ENCODE measurements at places on chromosomes 13 and 19.

DNA sequence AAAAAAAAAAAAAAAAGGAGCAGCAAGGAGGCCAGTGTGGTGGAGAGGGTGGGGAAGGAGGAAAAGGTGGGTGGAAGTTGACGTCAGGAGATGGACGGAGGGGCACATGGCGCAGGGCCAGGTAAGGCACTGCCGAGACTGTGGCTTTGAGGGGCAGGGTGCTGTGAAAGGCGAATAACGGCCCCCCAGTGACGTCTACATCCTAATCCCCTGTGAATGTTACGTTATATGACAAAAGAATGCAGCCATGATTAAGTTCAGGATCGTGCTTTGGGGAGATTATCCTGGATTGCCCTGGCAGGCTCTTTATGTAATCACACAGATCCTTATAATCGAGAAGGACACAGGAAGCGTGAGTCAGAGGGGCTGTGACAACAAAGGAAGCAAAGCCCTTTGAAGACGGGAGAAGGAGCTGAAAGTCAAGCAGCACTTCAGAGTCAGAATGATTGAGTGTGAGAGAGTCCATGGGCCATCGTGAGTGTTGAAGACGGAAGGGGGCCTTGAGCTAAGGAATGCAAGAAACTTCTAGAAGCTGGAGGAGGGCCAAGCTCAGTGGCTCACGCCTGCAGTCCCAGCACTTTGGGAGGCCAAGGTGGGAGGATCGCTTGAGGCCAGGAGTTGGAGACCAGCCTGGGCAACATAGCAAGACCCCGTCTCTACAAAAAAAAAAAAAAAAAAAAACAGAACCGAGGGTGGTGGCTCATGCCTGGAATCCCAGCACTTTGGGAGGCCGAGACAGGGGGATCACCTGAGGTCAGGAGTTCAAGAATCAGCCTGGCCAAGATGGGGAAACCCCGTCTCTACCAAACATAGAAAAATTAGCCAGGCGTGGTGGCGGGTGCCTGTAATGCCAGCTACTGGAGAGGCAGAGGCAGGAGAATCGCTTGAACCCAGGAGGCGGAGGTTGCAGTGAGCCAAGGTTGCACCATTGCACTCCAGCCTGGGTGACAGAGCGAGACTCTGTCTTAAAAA, 13.8 kb upstream of the CEACAM16 start:
- DNase-seq, result peak; percentile 96

GRCh38 chr13:46378411-46378810, 8.6 kb downstream of the RUBCNL start:
- no peak for DNase-seq

- no peak for DNase-seq
These were observed 353.1 kb downstream of the ENOX1 start for GRCh38 chr13:43433691-43434141.

- peak; percentile 15 for DNase-seq
These were observed 626.1 kb downstream of the DACH1 start for GRCh38 chr13:71240911-71241310.

DNA sequence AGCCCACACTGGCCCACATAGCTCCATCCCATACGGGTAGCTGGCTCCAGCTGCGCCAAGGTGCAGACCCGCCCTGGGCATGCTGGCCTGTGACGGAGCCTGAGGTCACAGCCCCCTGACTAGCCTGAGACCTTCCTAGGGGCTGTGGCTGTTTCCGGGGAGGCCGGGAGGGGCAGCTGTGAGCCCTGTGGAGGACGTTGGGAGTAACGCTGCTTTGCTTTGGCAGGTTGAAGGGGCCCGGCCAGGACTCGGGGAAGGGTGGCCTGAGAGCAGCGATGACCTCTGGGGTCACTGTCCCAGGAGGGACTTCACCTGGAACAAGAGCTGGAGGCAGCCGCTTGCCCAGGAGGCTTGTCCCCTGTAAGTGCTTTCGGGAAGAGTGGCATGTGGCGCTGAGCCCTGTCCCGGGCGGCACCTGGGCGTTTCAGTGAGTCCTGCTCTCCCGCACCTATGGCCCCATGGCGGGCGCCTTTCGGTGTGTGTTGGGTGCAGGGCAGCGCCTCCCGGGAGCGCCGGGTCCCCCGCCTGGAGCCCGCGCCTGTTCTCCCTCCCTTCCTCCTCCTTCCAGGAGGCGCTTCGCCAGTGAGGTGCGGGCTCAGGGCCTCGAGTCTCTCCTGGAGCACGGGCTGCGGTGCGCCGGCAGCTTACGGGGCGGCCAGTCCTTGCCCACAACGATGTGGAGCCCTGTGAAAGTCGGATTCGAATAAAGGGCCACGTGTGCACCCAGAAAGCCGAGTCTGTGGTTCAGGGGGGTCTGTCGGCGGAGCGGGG, 1.1 kb upstream of the FAM174C start:
- DNase-seq, result no peak

GRCh38 chr13:59391696-59392095, 772.0 kb downstream of the DIAPH3 start:
- DNase-seq, result peak; percentile 68

- peak; percentile 8 for DNase-seq
These were observed 5.5 kb upstream of the LILRA6 start for GRCh38 chr19:54248016-54248601.

DNA sequence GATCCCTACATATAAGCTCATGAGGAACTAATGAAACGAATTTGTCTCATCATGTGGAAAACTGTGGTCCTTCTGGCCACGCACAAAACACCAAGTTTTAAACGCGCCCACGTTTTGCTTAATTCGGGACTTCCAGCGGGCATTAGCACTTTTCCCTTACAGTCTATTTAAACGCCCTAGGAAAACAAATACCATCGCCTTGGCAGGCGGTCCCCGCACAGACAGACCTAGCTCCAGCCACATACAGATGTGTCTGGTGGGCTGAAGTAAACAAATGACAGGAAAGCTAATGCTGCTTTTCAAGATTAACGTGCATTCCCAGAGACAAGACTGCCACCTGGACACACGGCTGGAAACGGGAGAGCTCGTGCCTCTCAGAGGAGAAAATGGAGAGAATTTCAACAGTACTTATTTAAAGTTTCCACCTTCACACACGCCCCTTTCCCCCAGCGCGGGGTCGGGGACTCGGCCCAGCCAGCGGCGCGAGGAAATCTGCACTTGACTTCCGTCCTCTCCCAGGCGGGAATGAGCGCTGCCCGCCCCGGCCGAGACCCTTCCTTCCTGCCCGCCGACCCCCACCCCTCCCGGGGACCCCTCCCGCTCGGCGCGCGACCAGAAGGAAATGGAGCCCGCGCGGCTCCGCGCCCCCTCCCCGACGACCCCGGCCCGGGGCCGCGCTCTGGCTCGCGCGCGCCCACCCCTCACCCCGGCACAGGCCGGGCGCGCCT, 931 bp downstream of the USP12 start:
- DNase-seq, result peak; percentile 26

DNA sequence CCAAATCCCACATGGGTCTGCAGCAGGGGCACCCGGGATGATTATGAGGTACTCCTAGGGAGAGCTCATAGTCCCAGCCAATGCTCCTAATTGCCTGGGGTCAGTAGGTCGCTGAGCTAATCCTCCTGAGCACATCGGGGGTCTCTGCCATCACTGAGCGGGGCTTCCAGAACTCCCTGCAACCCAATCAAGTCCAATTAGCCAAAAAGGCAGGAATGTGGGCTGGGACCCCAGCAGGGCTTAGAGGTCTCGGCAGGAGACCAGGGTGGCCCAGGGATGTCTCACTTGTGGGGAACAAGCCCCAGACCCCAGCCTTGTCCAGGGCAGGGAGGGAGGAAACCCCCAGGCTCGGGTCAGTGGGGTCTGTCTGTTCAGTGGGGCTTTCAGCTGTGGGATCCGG, 17.1 kb upstream of the CPAMD8 start:
- no peak for DNase-seq

DNA sequence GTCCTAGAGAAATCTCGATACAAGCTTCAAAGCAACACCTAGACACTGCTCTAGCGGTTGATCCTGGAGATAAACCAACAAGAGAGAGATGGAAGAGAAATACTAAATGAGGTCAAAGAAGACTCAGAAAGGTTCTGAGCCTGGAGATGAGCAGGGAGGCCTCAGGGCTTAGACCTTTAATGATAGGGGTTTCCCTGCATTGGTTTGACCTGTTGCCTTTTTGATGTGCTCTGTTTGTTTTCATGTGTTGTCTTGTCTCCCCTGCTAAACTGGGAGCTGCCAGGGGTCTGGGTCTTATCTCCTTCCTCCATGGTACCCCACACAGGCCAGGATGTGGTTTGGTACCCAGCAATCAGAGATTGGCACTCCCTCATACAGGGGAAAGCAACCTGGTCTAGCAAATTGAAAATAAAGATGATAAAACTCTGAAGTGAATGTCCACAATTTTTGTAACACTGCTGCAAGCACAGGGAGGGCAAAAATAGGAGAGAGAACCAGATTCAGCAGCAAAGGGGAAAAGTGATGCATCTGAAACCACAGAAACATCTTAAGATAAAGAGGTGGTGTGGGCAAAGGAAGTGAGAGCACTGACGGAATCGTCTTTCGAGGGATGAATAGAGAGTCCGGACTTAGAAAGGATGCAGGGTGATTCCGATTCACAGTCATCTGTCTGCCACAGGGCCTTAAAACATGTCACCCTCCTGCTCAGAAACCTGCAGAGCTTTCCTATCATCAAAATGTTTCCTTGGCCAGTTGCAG, 3.5 kb downstream of the FFAR2 start:
- no peak for DNase-seq

- DNase-seq, result peak; percentile 86
These were observed 15.2 kb downstream of the TPT1 start for GRCh38 chr13:45325806-45326205.

DNA sequence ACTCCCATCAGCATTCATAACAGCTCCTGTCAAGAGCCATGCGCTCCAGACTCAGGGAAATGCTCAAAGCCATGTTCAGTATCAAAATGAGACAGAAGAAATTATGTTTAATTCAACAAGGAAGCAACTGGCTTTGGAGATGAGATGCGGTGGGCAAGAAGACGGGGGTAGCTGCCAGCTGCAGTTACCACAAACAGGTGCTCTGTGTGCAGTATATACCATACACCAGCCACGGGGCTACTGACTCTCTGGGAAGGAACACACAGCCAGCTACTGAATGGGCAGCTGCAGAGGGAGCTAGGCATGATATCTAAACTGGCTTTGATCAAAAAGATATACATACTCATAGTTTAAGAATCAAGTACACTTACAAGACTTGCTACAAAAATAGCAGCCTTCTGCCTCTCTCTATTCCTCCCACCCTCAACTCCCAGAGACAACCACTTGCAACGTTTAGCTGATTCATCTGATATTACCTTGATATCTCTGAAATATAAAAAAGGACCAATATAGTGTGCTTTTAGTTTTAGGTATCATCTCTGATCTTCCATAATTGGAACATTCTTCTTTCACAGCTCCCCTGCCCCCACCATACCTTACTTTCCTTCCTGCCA, 593.0 kb downstream of the UQCRFS1 start:
- no peak for DNase-seq

GRCh38 chr13:20159646-20160305, 1.1 kb downstream of the GJA3 start:
- DNase-seq, result peak; percentile 27

DNA sequence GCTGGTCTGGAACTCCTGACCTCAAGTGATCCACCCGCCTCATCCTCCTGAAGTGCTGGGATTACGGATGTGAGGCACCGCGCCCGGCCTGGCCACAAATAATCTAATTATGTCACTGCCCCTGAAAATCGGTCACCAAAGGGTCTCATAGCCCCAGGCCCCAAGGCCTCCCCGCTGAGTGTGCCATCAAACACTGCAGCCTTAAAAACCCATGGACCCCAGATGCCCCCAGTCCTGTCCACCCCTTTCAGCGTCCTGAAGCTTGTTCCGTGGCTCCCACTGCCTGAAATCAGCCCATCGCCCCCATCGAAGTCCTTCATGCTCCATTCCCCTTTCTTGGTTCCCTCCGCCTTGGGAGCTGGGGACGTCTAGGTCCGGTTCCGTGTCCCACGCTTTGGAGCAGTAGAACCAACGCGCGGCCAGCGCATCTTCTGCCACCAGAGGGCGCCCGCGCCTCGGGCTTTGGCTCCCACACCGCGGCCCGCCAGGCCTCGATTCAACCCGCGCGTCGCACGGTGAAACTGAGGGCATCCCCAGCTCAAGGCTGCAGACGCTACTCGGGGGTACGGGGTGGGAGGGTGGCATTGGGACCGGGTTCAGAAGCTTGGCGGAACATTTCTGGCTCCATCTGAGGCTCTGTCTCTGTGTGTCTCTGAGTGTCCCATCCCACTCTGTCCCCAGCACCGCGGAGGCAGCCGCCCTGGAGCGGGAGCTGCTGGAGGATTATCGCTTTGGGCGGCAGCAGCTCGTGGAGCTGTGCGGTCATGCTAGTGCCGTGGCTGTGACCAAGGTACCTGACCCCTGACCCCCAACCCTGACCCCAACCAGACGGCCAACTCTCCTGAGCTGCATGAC, 3.5 kb downstream of the YJEFN3 start:
- no peak for DNase-seq

DNA sequence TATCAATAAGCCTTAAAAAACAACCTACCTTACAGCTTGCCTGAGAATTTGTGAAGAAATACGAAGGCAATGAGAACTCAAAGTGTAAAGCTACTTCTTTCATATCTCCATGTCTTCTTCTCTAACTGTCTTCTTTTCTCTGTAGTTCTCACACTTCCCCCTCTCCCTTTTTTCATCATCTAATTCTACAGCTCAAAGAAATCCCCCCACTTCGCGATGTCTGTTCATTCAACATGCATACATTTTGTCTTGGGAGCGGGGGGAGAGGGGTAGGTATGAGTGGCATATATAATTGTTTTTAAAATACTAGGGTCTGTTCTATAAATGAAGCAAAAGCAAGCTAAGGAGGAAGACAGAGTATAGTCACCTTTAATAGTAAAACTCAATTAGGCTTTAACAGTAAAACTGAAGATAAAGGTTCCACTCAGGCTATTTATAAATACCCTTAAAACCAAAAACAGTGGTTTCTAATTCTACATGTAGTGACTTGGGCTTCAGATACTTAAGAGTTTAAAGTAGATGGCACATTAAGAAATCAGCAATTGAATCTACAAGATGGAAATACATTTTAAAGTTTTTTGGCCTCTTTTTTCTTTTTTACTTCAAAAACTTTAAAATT, 106.9 kb downstream of the KLF12 start:
- no peak for DNase-seq

- peak; percentile 38 for DNase-seq
These were observed 62.1 kb downstream of the RUBCNL start for GRCh38 chr13:46324976-46325375.

All from amniotic epithelial cell (primary cell).